Aorta (tissue), 5 donors: ENCODE measurements at places on chromosomes 1 and 21. TPM values are rescaled to one million over a fixed set of nuclear protein-coding genes. Genes with fewer than 3 reads are reported as not detected.
A peak's percentile ranks its signal among the peaks of the same experiment; 100 is the strongest.

GRCh38 chr1:202282596-202283283 lies 59.0 kb downstream of the UBE2T start:
- peak overlapping the region; percentile 66 for H3K27ac ChIP-seq
- no peak for DNase-seq
- peaks cover 15% of the 10 kb centered on the region for H3K4me1 ChIP-seq
- no peaks in the 10 kb centered on the region for H3K36me3 ChIP-seq

DNA sequence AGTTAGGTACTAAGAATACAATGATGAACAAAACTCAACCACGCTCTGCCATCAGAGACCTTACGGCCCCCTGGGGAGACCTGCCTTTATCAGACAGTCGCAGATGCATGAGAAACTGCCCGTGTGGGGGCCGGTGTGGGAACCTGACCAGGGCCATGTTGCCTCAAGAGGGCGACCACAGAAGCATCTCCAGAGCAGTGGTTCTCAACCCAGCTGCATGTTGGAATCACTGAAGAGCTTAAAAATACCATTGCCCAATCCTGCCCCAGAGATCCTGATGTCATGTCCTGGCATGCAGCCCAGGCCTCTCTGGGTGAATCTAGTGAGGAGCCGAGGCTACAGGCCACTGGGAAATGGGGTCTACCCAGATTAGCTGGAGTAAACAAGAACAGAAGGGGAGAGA lies 108.7 kb downstream of the PRDM2 start:
- no peaks in the 10 kb centered on the region for H3K4me1 ChIP-seq
- no peak overlapping the region for H3K4me3 ChIP-seq
- no peak overlapping the region for H3K27ac ChIP-seq
- no peaks in the 10 kb centered on the region for H3K27me3 ChIP-seq
- no peak for DNase-seq

DNA sequence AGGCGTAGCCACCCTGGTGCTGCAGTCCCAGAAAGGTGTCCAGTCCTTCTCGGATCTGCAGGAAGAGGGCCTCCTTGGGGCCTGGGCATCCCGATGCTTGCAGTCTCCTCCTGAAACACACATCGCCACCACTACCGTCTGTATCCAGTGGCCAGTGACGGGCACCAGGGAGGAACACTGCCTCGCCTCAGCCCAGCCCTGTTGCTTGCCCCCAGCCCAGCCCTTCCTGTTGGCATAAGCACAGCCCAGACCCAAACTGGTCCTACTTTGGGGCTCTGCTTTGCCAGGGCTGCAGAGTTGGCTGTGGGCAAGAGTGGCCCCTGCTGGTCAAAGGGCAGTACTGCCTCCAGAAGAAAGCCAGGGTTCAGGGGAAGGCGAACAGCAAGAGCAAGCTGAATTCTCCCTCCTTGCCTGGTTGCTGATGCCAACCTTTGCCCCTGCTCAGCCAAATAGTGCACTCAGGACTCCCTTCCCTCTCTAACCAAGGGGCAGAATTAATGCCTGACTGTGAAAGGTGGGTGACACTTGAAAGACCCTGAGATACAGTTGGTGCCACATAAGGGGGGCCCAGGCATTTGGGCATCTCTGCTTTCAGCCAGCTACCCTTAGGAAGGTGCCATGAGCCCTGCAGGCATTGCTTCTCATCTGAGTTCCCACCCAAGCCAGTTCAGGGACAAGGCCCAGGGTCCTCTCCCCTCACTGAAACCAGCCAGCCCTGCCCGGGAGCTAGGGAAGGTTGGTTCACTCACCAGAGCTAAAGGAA lies 11.1 kb upstream of the ARHGEF2 start:
- no peaks in the 10 kb centered on the region for H3K27me3 ChIP-seq
- H3K4me3 ChIP-seq, result peak overlapping the region; percentile 39
- H3K4me1 ChIP-seq, result no peaks in the 10 kb centered on the region
- no peaks in the 10 kb centered on the region for H3K36me3 ChIP-seq
- H3K27ac ChIP-seq, result peak overlapping the region; percentile 14

Gene PDZK1
- 0.48 TPM for total RNA-seq

- H3K4me1 ChIP-seq, result no peaks in the 10 kb centered on the region
- H3K36me3 ChIP-seq, result peaks cover 2% of the 10 kb centered on the region
- H3K27ac ChIP-seq, result no peak overlapping the region
- no peak overlapping the region for H3K4me3 ChIP-seq
- DNase-seq, result no peak
Observed at GRCh38 chr1:158098256-158098655, 82.4 kb upstream of the CD1D start.

GRCh38 chr21:17775431-17776126 lies 43.6 kb downstream of the C21orf91 start:
- H3K4me1 ChIP-seq, result no peaks in the 10 kb centered on the region
- no peak overlapping the region for H3K27ac ChIP-seq
- no peak for DNase-seq

DNA sequence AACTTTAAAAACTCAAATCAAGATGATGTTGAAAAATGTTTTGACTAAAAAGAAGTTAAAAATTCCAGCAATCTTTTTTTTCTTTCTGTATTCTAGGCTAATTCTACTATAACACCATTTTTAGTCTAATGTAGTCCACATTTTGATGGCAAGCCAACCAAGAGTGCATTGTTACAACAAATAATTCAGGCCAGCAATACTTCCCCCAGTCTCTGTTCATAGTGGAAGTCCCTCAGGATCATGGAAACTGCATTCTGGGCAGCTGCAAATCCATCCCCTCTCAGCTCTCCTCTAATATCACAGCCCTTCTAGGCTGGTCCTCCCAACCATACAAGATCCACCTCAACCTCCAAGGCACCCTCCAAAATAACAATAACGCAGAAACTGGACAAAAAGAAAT lies 7.8 kb upstream of the CD58 start:
- no peak overlapping the region for H3K4me3 ChIP-seq
- DNase-seq, result no peak
- no peak overlapping the region for H3K27ac ChIP-seq
- H3K27me3 ChIP-seq, result no peaks in the 10 kb centered on the region
